ENCODE measurements at places on chromosomes 6 and 20.
A peak's percentile ranks its signal among the peaks of the same experiment; 100 is the strongest.

DNA sequence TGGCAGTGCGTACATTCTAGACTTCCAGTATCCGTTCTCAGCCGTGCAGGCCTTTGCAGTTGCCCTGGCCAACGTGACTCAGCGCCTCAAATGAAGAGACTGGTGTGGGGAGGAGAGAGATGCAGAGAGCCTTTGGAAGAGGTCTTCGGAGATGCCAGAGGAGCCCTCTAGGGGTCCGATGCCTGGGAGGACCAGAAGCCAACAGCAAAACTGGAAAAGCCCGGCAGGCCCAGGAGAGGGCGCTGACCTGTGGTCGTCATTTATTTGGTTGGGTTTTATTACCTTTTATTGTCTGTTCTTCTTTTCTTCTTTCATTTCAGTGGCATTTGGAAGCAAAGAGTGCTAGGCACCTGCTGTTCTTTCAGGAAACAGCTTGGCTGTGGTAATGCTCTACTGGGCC lies 53.3 kb upstream of the TMEM181 start:
- DNase-seq: no peak

GRCh38 chr6:81752084-81752920 lies at the start of gene TENT5A:
TSS of gene TENT5A (minus strand) at chr6:81752681. CDS start at chr6:81752141, 540 bp downstream.
- peak; percentile 95 for DNase-seq

GRCh38 chr6:147438758-147439528 lies 69.5 kb upstream of the SAMD5 start:
- no peak for DNase-seq

GRCh38 chr20:59468831-59469230 lies 135.5 kb upstream of the PHACTR3 start:
- no peak for DNase-seq

- no peak for DNase-seq
These were observed 631 bp downstream of the ULBP2 start for GRCh38 chr6:149942461-149942829.

DNA sequence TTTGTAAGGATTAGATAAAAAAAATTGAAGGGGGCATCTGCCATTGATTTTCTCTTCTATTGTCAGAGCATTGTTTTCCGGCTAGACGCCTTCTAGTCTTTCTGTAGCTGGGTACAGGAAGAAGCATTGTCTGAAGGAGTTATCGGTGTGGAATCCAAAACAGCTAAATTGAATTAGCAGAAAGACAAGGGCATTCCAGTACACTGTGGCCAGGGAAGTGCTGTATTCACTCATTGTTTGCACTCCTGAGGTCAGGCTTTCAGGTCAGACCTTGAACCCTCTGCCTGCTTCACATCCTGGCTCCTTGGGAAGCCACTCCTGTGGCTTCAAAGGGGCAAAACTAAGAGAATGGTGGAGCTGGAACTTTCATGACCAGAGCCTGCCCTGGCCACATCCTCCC lies 81.1 kb upstream of the SNAP25 start:
- DNase-seq: no peak

- peak; percentile 78 for DNase-seq
These were observed 12.3 kb upstream of the HDDC2 start for GRCh38 chr6:125314009-125314581.

All from suppressor macrophage treated with lipopolysaccharide for 1 hour (primary cell).